Left lung (tissue), 14 donors: ENCODE measurements at places on chromosomes 6 and 20. TPM values are rescaled to one million over a fixed set of nuclear protein-coding genes. Genes with fewer than 3 reads are reported as not detected.

- no peak for DNase-seq
- H3K36me3 ChIP-seq = no peaks in the 10 kb centered on the region
- H3K27ac ChIP-seq = no peak overlapping the region
These were observed 22.3 kb downstream of the ABRACL start for GRCh38 chr6:139050770-139051313.

DNA sequence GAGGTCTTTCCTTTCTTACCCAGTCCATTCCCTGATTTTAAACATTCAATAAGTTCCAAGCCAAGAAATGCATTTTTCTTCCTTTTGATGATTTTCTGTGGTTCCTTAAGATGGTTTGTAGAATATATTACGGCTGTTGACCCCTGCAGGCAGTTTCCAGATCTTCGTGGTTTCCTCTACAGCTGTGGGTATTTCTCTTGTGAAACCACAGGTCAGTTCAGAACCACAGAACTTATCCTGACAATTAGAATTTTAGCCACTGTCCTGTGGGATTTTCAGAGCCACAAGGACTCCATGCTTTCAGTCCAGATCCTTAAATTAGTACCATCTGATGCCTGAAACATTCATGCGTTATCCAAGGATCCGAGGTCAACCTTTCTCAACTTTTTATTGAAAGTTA is 29.7 kb upstream of the EXOC2 start:
- H3K27ac ChIP-seq = no peak overlapping the region
- H3K27me3 ChIP-seq = no peaks in the 10 kb centered on the region
- no peaks in the 10 kb centered on the region for H3K36me3 ChIP-seq
- H3K4me3 ChIP-seq = no peak overlapping the region
- peaks cover 8% of the 10 kb centered on the region for H3K4me1 ChIP-seq
- no peak for DNase-seq

The NMBR gene
- polyA plus RNA-seq = 0.21 TPM

The PRSS35 gene
- 73.4 TPM for polyA plus RNA-seq
